ENCODE measurements at places on chromosomes 4 and X. TPM values are rescaled to one million over a fixed set of nuclear protein-coding genes. Genes with fewer than 3 reads are reported as not detected.

DNA sequence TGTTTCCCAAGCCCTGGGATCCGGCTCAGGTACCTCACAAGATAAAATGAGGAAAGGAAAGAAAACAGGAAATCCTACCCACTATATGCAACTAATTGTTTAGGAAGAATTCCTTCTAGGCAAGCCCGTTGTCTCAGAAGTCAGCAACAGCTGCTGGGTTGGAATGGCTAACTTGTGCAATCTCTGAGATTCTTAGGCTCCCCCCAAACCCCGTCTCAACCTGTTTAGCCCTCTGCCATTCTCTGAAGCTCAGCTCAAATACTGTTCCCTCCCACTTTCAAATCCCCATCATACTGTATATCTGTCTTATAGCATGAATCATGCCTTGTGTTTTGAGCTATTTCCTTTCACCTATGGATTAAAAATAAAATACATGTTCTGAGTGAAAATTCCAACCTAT, 28.9 kb downstream of the STARD8 start:
- DNase-seq: no peak

DNA sequence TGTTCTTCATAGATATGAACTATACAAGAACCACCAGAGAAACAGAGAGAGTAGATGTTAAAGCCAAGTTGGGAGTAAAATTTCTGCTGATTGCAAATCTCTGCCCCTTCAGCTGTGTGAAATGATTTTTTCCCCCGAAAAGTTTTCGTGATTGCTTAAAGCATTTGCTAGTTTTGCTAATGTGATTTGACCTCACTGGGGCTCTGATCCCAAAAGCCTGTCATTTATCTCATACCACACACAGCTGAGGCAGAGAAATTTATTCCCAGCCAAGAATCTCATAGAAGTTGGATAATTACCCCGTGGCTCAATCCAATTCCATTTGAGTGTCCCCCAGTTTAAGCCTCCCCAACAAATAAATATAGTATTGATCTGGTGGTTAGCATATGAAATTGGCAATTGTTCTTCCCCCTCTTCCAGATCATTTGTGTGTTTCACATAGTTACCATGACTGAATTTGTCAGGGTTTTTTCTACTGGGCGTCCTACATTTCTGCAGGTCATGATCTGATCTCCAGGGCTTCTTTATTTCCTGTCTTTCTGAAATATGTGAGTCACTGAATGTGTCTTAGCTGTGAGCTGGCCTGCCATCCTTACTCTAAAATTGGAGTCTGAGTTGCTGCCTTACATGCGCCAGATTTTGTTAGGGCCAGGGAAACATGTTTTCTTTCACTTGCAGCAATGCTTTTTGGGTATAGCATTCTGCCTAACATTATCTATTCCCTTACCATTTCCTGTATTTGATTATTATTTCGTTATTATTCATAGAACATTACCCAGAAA, 167.5 kb upstream of the FRMPD4 start:
- DNase-seq: no peak

DNA sequence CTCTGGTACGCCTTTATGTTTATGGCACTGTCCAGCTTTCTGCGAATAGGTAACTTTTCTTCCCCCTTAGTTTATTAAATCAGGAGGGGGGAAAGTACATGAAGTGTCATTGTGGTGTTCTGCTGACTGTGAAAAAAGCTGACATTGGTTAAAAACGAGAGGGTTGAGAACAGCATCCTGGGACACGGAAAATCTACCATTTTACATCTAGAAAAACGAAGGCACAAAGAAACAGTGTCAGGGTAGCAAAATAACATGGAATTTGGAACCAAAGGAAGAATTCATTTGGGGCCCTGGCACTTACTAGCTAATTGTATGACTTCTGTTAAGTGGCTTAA, 1.2 kb upstream of the AMOT start:
- DNase-seq: no peak

GRCh38 chr4:6674500-6675149, 19.1 kb upstream of the S100P start:
- no peak for DNase-seq

DNA sequence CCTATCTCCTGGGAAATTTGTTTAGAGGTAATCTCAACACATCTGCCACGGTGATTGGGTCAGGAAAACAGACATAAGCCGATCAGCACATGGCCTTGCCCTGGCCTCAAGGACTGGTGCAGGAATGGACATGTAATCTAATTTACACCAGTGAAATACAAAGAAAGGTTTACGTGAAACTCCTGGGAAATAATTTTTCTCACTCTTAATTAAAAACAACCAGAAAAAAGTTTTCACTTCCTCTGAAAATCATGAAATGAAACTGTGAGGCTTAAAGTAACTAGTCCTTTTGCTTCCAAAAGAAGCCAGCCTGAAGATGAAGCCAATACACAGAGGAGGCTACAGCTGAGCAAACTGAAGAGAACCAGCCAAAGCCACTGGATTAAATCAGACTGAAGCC, 154.1 kb upstream of the FAM241A start:
- no peak for DNase-seq

DNA sequence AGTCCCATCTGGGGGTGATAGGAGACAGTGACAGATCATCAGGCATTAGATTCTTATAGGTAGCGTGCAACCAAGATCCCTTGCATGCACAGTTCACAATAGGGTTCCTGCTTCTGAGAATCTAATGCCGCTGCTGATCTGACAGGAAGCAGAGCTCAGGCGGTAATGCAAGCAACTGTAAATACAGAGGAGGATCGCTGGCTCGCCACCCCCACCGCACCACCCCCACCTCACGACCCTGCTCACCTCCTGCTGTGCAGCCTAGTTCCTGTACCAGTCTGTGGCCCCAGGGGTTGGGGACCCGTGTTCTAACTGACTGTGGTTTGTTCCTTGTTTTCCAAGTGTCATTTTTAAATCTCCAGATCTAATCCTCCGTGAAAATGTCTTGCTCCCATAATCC, 89.0 kb upstream of the MAPK10 start:
- DNase-seq: no peak

- no peak for DNase-seq
Observed at GRCh38 chrX:139158256-139158655, 372.3 kb upstream of the F9 start.

DNA sequence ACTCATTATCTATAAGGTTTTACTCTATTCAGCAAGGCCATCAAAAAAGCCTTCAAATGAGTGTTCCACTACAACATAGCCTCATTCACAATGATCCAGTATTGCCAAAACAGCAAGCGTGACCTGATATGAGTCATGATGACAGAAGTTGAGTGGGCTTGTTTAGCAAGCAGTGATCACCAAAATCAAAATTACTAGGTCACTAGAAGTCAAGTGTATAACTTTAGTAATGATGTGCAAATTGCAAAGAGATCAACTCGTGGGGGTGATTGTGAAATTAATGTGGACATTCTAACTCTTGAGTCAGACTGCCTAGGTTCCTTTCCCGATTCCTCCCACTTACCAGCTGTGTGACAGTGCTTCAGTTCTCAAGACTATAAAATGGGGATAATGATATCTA, 124.5 kb downstream of the CHM start:
- DNase-seq: no peak

DNA sequence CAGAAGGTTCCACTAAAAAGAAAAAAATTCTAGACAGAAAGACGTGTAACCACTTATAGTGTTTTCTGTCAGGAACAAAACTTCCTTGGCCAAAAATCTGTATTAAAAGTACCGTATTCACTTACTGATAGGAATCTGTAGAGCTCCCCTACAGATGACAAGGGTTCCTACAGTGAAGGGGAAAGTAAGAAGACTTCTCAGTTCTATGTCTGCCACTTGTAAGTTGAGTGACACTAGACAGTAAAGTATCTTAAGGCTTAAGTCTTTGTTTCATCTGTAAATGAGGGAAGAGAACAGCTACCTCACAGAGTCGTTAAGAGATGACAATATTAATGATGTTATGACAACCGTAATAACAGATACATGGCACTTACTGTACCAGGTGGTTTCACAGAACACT, 3.3 kb downstream of the COQ2 start:
- no peak for DNase-seq

DNA sequence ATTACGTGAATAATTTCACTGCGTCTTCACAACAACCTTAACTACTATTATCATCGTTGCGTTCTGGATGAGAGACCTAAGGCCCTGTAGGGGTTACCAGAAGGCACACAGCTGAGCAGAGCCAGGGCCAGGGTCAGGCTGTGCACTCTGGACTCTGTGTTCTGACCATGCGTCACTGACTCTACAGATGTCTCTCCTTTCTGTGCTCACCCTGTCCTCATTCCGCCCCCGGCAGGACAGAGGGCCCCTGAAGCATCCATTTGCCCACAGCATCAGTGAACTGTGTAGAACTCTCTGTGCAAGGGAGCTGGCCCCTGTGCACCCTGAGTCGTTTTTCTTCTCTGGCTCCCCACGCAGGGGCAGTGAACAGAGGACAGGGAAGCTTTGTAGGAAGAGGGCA, 21.3 kb downstream of the GPKOW start:
- DNase-seq: no peak

GRCh38 chr4:74235135-74235534, 73.1 kb upstream of the EPGN start:
- no peak for DNase-seq

Gene SOX3
- not detected for total RNA-seq

Gene ZNF711
- 2.8 TPM for total RNA-seq

Data from tibial nerve (tissue), 4 donors.